A673 (cell line): ENCODE measurements at places on chromosomes 5 and 9. TPM values are rescaled to one million over a fixed set of nuclear protein-coding genes. Genes with fewer than 3 reads are reported as not detected.

DNA sequence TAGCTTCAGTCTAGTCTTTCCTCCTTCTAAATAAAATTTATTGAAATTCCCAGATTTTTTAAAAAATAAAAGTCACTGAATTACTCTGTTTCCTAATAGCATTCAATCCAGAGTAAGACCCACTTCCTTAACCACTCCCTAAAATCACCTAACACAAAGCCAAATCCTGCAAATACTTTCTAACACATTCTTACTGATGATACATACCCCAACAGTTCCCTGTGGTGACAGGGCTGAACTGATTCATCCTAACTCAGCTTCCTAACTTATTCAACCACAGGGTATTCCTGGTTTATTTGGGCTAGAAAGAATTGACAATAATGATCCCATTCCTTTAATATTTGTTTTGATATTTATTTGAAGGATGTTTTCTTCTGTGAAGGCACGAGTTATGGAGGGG lies 40.7 kb upstream of the ZNF300 start:
- no peak overlapping the region for H3K27ac ChIP-seq
- DNase-seq = no peak
- H3K4me1 ChIP-seq = no peaks in the 10 kb centered on the region
- H3K27me3 ChIP-seq = no peaks in the 10 kb centered on the region

- peak overlapping the region; percentile 15 for H3K27ac ChIP-seq
- H3K27me3 ChIP-seq = no peaks in the 10 kb centered on the region
- no peaks in the 10 kb centered on the region for H3K36me3 ChIP-seq
- H3K4me3 ChIP-seq = no peak overlapping the region
- peaks cover 13% of the 10 kb centered on the region for H3K4me1 ChIP-seq
These were observed 25.4 kb upstream of the EXOC3 start for GRCh38 chr5:417301-418161.

DNA sequence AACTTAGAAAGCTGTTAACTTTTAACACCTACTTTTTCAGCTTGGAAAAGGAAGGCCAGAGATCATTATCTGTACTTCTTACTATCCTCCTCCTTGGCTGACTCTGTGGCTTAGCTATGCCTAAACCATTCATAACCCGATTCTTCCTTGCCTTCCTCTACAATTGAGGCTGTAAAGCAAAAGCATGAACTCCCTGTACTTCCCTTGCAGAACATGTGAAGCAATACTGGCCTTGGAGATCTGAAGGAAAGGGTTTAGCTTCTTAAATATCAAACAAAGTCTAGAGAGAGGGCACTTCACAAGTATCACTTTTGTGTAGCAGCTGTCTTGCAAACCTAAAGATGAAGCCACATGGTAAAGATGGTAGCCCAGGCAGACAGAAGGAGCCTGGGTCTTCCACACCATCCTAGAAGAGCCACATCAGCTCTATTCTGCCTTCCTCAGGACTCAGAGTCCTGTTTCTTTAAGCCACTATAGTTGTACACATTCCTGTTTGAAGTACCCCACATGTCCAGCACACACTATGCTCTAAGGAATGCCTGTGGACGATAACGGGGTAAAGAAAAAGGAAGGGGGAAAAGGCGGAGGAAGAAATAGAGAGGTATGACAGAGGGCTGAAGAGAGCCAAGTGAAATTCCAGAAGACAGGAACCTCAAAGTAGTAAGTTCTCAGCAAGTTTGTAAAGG lies 169.2 kb downstream of the SLIT3 start:
- no peak overlapping the region for H3K27ac ChIP-seq
- H3K4me1 ChIP-seq = no peaks in the 10 kb centered on the region
- DNase-seq = no peak
- peaks cover 9% of the 10 kb centered on the region for H3K27me3 ChIP-seq
- H3K4me3 ChIP-seq = no peak overlapping the region

GRCh38 chr5:78615697-78616096 lies 32.9 kb downstream of the LHFPL2 start:
- no peaks in the 10 kb centered on the region for H3K4me1 ChIP-seq
- H3K27me3 ChIP-seq = no peaks in the 10 kb centered on the region
- no peak for DNase-seq
- H3K4me3 ChIP-seq = no peak overlapping the region

GRCh38 chr5:52925001-52925400 lies 64.2 kb upstream of the ITGA2 start:
- no peaks in the 10 kb centered on the region for H3K27me3 ChIP-seq
- no peaks in the 10 kb centered on the region for H3K36me3 ChIP-seq
- H3K27ac ChIP-seq = no peak overlapping the region
- H3K4me3 ChIP-seq = no peak overlapping the region
- DNase-seq = no peak
- peaks cover 5% of the 10 kb centered on the region for H3K4me1 ChIP-seq

DNA sequence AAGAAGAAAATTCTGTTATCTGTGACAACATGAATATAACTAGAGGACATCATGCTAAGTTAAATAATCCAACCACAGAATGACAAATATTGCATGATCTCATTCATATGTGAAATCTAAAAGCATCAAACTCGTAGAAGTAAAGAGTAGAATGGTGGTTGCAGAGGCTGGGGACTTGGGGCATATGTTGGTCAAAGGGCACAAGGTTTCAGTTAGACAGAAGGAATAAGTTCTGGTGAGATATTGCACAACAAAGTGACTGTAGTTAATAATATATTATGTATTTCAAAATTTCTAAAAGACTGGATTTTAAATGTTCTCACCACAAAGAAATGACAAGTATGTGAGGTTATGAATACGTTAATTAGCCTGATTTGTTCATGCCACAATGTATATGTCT lies 24.8 kb downstream of the GRIA1 start:
- no peaks in the 10 kb centered on the region for H3K27me3 ChIP-seq
- no peak overlapping the region for H3K4me3 ChIP-seq
- H3K27ac ChIP-seq = peak overlapping the region; percentile 82
- DNase-seq = no peak
- H3K36me3 ChIP-seq = no peaks in the 10 kb centered on the region
- peaks cover 19% of the 10 kb centered on the region for H3K4me1 ChIP-seq

DNA sequence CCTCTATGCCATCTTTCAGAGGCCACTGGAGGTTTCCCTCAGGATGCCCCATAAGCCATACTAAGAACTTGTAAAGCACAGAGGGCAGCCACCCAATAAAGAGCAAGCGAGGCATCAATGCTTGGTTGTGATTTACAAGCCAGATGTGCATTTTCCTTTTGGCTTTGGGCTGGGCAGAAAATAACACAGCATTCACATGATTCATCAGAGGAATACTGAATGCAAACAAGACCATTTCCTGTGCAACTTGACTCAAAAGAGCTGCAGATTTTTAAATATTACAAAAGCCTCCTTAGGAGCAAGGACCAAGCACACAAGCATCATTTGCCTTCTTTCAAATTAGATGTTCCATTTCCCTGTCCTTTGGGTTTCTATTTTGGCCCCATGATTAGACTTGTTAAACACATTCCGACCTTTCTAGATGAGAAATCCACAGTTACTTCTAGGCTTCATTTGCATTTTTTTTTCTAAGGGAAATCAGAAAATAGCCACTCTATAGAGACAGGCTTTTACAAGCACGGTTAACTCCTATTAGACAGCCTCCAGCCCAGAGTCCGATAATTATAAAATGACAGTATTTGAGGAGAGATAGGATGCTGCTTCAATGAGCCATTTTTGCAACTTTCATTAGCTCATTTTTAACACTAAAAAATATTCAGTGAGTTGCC lies 207.8 kb downstream of the SEMA5A start:
- no peak for DNase-seq
- no peaks in the 10 kb centered on the region for H3K36me3 ChIP-seq
- H3K4me3 ChIP-seq = no peak overlapping the region
- H3K27ac ChIP-seq = no peak overlapping the region
- H3K4me1 ChIP-seq = no peaks in the 10 kb centered on the region
- no peaks in the 10 kb centered on the region for H3K27me3 ChIP-seq

GRCh38 chr5:38866362-38867031 lies 20.7 kb downstream of the OSMR start:
- H3K36me3 ChIP-seq = no peaks in the 10 kb centered on the region
- H3K27me3 ChIP-seq = no peaks in the 10 kb centered on the region
- no peak for DNase-seq
- H3K27ac ChIP-seq = no peak overlapping the region
- H3K4me1 ChIP-seq = peaks cover 5% of the 10 kb centered on the region

GRCh38 chr5:133706506-133707430 lies 94.4 kb upstream of the FSTL4 start:
- H3K27ac ChIP-seq = no peak overlapping the region
- no peaks in the 10 kb centered on the region for H3K27me3 ChIP-seq
- H3K36me3 ChIP-seq = no peaks in the 10 kb centered on the region
- no peaks in the 10 kb centered on the region for H3K4me1 ChIP-seq
- no peak for DNase-seq
- H3K4me3 ChIP-seq = no peak overlapping the region

- no peaks in the 10 kb centered on the region for H3K4me1 ChIP-seq
- H3K36me3 ChIP-seq = no peaks in the 10 kb centered on the region
- no peak for DNase-seq
- H3K27me3 ChIP-seq = no peaks in the 10 kb centered on the region
These were observed 48.8 kb upstream of the GOLPH3 start for GRCh38 chr5:32222723-32223470.

DNA sequence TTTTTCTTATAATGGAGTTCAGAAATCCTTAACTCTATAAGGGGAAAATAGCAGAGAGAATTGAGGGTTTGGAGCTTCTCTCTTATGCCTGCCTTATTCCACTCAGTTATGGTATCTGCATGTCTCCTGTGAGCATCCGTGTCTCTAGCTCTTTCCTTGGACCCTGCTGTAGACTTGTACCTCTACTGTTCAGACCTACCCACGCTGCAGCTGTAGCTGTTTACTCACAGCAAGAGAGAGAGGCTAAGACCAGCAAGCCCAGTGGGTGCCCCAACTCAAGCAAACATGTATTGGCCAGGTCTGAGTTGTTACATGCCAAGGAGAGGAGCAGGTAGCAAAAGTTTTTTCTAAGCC lies 7.1 kb upstream of the PCSK1 start:
- H3K27me3 ChIP-seq = peaks cover 5% of the 10 kb centered on the region
- H3K4me3 ChIP-seq = no peak overlapping the region
- no peaks in the 10 kb centered on the region for H3K36me3 ChIP-seq
- no peak for DNase-seq

GRCh38 chr5:63916786-63917185 lies 45.5 kb downstream of the HTR1A start:
- DNase-seq = no peak
- H3K4me1 ChIP-seq = no peaks in the 10 kb centered on the region
- H3K4me3 ChIP-seq = no peak overlapping the region
- H3K27ac ChIP-seq = no peak overlapping the region

DNA sequence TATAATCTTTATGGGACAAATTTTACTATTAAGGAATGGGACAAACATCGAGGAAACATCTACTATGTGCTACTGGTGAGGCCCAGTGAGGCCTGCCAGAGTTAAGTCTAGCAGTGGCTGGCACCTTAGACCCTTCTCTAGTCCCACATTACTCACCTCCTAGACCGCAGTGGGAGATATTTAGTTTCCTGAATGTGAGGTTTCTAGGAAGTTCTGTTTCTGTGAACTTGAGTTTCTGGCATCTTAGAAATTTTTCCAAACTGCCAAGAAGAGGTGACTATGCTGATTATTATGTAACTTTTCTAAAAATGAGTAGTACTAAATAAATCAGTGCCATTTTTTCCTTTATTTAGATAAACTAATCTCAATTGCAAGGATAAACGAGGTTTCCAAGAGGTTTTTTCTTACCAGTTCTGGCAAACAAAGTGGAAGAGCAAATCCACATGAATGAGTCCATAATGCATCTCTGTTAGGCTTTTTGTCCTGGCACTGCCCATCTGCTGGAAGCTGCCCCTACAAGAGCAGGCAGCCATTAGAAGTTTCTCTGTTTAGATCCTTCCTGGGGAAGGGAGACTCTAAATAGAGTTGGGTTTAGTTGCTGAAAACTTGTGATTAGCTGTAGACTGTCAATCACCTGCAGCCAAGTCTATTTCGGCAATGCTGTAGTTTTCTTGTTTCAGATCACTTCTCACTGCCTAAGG lies 348.7 kb downstream of the MAN2A1 start:
- H3K36me3 ChIP-seq = no peaks in the 10 kb centered on the region
- H3K4me1 ChIP-seq = no peaks in the 10 kb centered on the region
- no peak overlapping the region for H3K27ac ChIP-seq
- DNase-seq = no peak

DNA sequence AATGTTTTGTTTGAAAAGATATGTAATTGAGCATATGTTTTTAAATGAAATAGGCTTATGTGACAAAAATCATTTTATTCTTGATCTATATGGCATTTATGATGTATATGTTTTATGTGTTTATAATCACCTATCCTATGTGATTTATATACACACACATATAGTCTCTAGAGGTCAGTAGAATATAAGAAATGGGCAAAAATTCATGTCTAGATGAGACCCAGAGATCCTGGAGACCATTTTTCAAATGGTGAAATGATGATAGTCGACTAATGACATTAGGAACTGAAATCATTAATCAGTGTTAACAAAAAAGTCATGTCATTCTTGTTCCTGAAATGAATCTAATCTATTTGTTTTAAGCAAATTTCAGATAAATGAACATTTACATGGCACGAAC lies 709.2 kb upstream of the WWC1 start:
- DNase-seq = peak; percentile 63
- peaks cover 73% of the 10 kb centered on the region for H3K4me1 ChIP-seq
- no peaks in the 10 kb centered on the region for H3K27me3 ChIP-seq

- no peaks in the 10 kb centered on the region for H3K4me1 ChIP-seq
- no peak for DNase-seq
These were observed 36.0 kb downstream of the FOXD1 start for GRCh38 chr5:73412597-73412988.

DNA sequence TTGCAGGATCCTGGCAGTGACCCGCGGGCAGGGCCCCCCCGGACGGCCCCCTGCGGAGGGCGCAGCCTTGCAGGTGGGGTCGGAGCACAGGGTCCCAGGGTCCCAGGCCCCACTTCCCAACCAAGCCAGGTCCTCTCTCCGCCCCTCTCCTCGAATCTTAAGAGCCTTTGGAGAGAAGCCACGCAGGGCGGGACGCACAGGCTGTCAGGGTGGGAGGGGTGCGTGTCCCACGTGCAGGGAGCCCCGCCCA lies 18.4 kb upstream of the EGFL7 start:
- H3K4me1 ChIP-seq = peaks cover 12% of the 10 kb centered on the region
- no peaks in the 10 kb centered on the region for H3K36me3 ChIP-seq
- no peaks in the 10 kb centered on the region for H3K27me3 ChIP-seq
- H3K27ac ChIP-seq = no peak overlapping the region

The PCDHGA2 gene
- 1.5 and 1.8 TPM in 2 replicates for total RNA-seq

The SLC28A3 gene
- total RNA-seq = not detected in 2 replicates

The C5 gene
- 4.0 and 4.4 TPM in 2 replicates for total RNA-seq

The OCLN gene
- total RNA-seq = 13.3 and 14.1 TPM in 2 replicates
